ENCODE measurements at places on chromosomes 16 and 17.

- no peak for DNase-seq
Observed at GRCh38 chr17:57550668-57551315, 194.3 kb downstream of the CCDC182 start.

- DNase-seq, result no peak
Observed at GRCh38 chr16:65289022-65289421, 167.2 kb upstream of the CDH11 start.

DNA sequence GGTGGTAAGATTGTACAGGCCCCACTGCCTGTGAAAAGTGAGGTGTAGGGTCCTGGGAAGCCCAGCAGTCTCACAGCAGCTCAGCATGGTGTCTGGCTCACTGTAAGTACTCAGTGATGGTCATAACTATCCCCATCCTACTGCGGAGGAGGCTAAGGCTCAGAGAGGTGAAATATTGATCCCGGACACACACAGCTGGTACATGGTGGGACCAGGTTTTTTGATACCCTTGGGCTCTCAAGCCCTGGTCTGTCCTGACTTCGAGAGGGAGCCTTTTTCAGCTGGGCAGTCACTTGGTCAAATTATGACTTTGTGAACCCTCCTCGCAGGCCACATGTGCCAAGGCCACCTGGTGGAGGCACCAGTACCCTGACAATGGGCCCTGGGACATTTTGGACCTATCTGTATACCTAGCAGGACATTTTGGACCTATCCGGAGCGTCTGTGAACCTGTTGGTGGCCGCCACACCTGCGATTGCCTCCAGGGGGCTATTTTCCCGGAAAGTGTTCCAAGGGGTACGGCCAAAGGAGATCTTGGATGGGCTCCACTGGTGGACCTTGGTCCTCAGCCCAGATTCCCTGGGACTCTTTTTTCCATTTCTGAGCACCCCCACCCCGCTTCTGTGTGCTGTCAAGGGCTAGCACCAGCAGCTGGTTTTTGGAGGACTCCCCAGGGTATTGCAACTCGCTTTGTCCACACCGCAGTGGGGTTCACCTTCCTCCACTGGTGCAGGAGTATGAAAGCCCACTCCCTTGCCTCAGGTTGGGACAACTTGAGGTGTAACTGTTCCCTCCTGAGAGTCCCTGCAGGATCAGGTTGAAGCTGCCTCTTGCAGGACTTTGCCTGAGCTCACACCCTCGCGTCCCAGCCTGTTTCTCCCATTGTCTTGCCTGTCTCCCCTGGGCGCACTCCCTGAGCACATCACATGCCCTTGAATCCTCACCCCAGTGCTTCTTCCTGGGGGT is 83.6 kb upstream of the NKD1 start:
- DNase-seq, result no peak

GRCh38 chr16:29926711-29927052 is 656 bp upstream of the KCTD13 start:
- DNase-seq, result no peak

- no peak for DNase-seq
Observed at GRCh38 chr16:5581908-5582307, 484.3 kb upstream of the EEF2KMT start.

GRCh38 chr16:58425756-58426494 is 33.7 kb downstream of the GINS3 start:
- no peak for DNase-seq

DNA sequence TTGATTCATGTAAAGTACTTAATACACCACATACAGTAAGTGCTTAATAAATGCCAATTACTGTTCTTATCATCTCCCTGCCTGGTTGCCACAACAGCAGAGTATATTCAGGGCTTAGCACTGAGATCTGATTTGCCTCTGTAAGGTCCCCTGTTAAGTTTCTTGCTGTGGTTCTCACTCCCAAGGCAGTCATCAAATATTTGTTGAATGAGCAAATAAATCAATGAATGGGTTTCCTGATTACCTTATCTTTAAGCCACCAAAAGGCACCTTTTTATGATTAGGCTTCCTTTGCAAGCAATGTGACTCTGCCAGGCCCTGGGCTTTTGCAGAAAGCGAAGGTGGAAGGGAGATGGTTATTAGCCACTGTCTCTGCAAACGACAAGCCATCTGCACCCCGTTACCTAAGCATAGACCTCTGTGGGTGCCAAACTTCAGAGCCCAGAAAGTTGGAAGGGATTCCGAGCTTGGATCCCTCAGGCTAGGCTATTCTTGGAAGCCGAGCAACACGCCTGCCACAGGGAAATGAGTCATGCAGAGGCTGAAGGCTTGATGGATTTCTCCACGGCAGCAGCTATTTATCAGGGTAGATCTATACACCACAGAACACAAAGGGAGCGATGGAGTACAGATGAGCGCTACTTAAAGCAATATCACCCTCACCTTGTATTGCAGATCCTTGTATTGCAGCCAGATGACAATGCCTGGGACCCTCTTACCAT is 102.0 kb downstream of the GRIN2A start:
- no peak for DNase-seq

DNA sequence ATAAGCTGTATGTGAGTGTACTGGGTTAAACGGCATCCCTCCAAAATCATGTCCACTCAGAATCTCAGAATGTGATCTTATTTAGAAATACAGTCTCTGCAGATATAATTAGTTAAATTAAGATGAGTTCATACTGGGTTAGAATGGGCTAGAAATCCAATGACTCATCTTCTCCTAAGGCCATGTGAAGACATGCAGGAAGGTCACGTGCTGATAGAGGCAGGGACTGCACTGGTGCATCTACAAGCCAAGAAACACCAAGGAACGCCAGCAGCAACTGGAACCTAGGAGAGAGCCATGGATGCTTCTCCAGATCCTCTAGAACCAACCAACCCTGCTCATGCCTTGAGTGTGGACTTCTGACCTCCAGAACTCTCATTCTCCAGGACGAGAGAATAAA is 241.0 kb downstream of the XYLT1 start:
- DNase-seq, result no peak

GRCh38 chr16:82260212-82260795 is 90.3 kb upstream of the MPHOSPH6 start:
- no peak for DNase-seq

DNA sequence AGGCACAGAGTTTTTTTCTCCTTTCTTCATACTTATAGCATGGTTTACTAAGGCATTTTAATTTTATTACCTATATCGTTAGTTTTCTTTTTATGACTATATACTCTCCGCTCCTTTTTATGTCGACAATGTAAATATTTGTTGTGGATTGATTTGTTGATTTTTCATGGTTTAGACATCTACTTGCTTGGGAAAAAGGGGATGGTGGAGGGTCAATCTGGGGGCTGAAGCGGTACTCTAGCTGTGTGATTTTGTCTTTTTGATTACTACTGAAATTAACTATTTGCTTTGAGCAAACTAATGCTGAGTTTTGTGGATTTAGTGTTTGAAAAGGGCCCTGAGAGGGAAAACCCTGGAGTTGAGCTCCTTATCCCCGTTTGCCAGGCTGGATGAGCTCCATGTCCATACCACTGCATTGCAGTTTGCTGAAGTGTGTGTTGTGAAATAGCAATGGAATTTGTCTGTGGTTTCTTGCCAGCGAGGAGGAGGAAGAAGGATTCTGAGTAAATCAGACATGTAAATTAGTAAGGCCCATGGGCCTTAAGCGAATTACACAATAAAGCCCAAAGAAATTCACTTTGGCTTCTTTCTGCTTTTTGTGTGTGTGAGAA is 72.0 kb downstream of the FTO start:
- no peak for DNase-seq

GRCh38 chr17:74368341-74369081 is 1.2 kb downstream of the GPR142 start:
- DNase-seq, result peak; percentile 61

- no peak for DNase-seq
Observed at GRCh38 chr16:57607676-57608461, 20.6 kb upstream of the ADGRG1 start.

DNA sequence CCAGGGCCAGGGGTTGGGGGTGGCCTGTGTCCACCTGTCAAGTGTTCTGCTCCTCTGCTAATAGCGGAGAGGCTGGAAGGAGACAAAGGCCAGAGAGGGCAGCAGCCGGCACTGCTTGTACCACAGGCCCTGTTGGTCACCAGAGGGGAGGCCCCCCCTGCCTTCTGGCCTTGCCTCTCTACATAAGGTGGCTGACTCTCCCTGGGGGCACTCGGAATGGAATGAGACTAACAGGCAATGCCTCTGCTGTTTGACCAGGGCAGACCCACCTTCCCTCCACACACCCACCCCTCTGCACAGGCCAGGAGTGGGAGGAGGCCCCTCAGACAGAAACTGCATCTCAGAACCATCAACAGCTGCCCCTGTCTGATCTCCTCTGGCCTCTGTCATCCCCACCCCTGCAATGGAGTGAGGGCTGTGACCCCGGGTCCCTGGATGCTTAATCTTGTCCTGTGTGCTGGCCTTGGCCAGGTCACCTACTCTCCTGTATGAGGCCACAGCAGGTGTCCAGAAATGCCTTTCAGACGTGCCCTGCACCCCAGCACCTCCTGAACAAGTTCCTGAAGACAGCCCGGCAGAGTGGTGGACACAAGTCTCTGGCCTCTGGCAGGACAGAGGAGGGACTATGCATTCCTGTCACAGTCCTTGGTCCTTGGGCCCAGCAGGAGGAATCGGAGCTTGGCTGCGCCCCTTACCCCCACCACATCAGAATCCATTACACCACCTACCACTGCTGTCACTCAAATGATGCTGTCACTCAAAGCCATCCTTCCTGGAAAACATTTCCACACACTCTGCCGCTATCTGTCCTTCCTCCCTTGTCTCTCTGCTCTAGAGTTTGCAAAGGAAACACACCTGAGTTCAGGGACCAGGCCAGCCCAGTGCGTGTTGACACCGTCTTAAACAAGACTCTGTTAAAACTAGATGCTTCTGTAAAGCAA is 107.5 kb upstream of the ZNF750 start:
- DNase-seq, result no peak

GRCh38 chr17:28885363-28885762 is 12.2 kb downstream of the FLOT2 start:
- no peak for DNase-seq

GRCh38 chr17:39679521-39680192 is 8.2 kb downstream of the PGAP3 start:
- DNase-seq, result no peak

GRCh38 chr17:81365601-81366585 is 29.4 kb upstream of the BAHCC1 start:
- no peak for DNase-seq

DNA sequence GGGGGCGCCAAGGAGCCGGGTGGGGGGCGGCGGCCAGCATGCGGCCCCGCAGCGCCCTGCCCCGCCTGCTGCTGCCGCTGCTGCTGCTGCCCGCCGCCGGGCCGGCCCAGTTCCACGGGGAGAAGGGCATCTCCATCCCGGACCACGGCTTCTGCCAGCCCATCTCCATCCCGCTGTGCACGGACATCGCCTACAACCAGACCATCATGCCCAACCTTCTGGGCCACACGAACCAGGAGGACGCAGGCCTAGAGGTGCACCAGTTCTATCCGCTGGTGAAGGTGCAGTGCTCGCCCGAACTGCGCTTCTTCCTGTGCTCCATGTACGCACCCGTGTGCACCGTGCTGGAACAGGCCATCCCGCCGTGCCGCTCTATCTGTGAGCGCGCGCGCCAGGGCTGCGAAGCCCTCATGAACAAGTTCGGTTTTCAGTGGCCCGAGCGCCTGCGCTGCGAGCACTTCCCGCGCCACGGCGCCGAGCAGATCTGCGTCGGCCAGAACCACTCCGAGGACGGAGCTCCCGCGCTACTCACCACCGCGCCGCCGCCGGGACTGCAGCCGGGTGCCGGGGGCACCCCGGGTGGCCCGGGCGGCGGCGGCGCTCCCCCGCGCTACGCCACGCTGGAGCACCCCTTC is 484 bp downstream of the FZD2 start:
- peak; percentile 62 for DNase-seq

GRCh38 chr16:30660424-30661261 is 2.4 kb downstream of the FBRS start:
- DNase-seq, result peak; percentile 66

DNA sequence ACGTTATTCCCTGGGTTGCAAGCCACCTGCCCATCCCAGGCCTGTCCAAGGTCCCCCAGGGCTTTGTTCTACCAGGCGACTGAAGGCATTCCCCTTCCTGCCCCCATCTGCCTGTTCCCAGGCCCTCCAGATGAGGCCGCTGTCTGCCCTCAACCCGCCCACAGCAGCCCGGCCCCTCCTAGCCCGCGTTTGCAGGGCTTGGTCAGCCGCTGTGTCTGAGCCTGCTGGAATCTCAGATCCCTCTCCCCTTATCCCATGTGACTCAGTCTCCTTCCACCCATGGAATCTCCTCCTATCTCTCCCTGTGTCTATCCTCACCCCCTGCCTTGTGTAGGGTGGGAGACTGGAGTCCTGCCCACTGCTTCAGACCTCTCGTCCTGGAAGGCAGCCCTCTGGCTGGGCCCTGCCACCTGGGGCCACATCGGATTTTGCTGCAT is 186.0 kb upstream of the TNRC6C start:
- peak; percentile 43 for DNase-seq

DNA sequence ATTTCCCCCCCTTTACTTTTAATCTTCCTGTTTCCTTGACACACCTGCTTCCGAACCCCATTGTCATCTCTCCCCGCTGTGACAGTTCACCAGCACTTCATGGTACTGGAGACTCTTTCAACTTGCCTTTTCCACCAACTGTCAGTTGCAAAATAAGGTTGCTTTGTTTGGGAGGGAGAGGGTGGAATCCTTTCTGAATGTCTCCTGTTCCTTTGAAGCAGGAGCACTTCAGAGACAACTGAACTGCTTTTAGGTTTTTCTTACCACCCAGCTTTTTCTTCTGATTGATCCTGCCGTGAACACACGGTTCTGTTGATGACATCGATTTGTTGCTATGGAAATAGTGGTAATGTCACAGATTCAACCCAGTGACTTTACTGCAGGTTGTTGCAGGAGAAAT is 42.0 kb downstream of the RPA1 start:
- no peak for DNase-seq

GRCh38 chr17:56247816-56248215 is 94.5 kb downstream of the ANKFN1 start:
- no peak for DNase-seq

DNA sequence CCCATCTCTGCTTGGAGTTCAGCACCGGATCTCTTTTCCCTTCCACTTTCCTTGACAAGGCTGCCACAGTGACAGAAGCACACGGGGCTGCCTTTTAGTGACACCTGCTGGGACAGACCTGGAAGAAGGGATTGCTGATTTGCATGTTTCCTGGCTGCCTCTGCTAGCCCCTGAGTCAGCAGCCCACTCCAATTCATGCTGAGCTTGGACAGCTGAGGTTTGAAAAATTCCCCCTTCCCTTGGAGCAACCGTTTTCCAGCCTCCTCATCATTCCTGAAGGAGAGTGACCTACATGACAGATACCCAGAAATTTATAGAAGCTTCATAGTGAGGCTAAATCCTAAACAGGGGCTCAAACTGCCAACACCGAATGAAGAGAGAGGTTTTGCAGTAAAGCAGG is 18.8 kb upstream of the RBL2 start:
- DNase-seq, result no peak

DNA sequence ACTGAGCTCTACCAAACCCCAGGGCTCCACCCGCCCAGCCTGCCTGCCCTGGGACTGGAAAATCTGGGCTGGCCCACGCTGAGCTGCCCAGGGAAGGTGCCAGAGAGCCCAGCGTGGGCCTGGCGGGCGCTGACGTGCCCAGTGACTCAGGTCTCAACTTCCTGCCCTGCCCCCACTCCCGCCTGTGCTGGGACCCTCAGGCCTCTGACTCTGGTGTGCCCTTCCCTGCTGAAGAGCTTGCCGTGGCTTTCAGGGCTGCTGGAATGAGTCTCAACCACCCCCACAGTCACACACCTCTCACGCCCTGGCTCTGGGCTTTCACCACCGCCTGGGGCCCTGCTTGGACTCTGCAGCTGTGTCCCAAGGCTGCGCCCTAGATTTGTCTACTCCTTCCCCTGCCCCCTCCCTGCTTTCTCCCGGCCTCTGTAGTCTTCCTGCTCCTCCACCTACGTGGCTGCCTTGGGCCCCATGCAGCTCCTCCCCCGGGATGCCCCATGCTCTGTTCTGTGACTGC is 10.4 kb downstream of the LLGL1 start:
- DNase-seq, result no peak
